ENCODE measurements at places on chromosomes 3 and 15. TPM values are rescaled to one million over a fixed set of nuclear protein-coding genes. Genes with fewer than 3 reads are reported as not detected.
A peak's percentile ranks its signal among the peaks of the same experiment; 100 is the strongest.

- no peak for DNase-seq
Observed at GRCh38 chr3:127835993-127836882, 13.9 kb upstream of the MGLL start.

SEMA5B gene
- 1.0 TPM for total RNA-seq

DNA sequence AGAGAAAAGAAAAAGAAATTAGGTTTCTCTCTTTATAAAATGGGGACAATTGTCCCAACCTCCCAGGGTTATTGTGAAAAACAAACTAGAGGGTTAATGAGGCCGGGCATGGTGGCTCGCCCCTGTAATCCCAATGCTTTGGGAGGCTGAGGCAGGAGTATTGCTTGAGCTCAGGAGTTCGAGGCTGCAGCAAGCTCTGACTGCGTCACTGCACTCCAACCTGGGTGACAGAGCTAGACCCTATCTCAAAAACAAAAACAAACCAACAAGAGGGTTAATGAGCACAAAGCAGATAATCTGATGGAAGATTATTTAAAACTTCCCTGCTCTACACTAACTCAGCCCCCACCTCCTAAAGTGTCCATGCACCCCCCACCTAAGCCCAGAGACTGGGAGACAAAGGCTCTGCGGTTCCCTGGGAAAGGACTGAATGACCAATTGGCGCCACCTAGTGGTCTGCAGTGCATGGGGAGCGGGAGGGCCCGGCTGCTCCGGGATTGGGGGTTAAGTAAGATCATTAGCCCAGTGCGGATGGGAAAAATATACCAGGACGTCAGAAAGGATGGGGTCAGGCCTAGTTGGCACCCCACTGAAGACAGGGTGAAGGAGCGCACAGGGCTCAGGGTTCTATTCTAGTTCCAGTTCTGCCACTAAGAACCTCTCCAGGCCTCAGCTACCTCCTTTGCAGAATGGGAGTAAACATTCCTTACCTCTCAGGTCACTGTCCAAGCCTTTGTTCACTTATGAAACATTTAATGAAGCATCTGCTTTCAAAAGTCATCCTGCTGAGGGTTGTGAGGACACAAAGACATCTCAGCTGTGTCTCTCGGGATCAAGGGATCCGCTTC, 15.6 kb downstream of the PIF1 start:
- peak; percentile 27 for DNase-seq

GRCh38 chr3:36868614-36869436, 76.0 kb downstream of the TRANK1 start:
- DNase-seq = peak; percentile 28

RYR3 gene
- total RNA-seq = 1.5 TPM

CKMT1B gene
- 0.72 TPM for total RNA-seq

ACVR2B gene
- total RNA-seq = 14.7 TPM

DNA sequence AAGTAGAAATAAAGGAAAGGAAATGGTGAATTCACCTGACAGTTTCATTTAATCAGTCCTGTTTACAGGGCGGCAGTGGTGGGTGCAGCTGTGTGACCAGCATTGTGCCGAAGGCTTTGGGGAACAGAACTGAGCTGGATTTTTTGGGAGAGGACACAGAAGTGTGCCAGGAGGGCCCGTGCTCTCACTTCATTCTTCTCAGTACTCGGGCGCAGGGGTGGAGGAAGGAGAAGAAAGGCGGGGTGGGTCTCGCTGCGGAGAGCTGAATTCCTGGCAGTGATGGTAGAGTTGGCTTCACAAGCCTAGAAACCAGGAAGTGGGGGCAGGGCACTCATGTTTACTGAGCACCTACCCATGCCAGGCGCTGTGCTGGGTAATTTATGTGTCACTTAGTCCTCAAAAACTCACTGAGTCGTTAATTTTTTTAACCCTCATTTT, 64.6 kb downstream of the CRTC3 start:
- peak; percentile 23 for DNase-seq

DNA sequence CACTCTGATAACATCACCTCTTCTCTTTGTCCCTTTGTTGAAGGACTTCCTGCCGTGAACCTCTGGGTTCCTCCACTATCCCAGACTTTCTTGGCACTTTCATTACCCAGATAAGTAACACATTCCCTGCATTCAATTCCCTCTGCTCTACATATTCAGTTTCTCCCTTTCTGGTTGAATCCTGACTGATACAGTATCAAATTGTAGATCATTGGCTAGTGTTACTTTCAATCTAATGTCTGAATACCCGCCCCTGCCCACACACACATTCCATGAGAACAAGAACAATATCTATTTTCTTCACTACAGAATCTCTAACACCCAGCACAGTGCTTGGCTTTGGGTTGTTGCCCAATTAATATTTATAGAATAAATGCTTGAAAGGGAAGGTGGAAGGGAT, 163.5 kb downstream of the ABHD5 start:
- peak; percentile 30 for DNase-seq

Measured in astrocyte (in vitro differentiated cells and primary cell).